ENCODE measurements at places on chromosomes 13 and 19.
A peak's percentile ranks its signal among the peaks of the same experiment; 100 is the strongest.

DNA sequence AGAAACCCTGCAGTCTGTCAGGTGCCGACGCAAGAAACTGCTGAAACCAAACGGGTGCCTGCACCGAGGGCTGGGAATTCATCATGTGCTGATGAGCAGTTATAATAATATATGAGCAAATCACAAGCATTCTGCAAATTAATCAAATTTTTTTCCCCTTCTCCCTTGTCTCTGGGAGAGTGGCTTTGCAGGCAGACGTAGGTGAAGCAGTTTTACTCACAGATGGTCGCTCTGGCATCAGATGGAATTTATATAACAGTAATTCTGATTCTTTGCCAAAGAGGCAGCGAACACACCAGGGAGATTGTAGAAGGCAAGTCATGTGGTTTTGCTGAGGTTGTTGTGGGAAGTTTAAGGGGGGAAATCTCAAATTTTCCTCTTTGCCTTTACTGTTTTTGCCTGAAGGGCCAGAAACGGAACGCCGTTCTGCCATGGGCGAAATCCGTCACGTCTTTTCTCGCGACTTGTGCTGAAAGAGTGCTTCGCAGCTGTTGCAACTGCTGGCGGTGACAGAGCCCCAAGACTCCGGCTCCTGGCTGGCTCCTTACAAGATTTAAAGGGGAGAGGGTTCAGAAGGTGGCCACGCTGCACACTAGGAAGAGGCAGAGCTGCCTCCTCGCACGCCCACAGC is 320.1 kb downstream of the ZNF536 start:
- no peak for DNase-seq

- no peak for DNase-seq
These were observed 5.9 kb downstream of the STARD13 start for GRCh38 chr13:33279414-33280278.

- DNase-seq: no peak
These were observed 52.5 kb downstream of the SLITRK1 start for GRCh38 chr13:83829810-83830209.

GRCh38 chr13:103973740-103974139 is 907.5 kb upstream of the SLC10A2 start:
- DNase-seq: no peak

DNA sequence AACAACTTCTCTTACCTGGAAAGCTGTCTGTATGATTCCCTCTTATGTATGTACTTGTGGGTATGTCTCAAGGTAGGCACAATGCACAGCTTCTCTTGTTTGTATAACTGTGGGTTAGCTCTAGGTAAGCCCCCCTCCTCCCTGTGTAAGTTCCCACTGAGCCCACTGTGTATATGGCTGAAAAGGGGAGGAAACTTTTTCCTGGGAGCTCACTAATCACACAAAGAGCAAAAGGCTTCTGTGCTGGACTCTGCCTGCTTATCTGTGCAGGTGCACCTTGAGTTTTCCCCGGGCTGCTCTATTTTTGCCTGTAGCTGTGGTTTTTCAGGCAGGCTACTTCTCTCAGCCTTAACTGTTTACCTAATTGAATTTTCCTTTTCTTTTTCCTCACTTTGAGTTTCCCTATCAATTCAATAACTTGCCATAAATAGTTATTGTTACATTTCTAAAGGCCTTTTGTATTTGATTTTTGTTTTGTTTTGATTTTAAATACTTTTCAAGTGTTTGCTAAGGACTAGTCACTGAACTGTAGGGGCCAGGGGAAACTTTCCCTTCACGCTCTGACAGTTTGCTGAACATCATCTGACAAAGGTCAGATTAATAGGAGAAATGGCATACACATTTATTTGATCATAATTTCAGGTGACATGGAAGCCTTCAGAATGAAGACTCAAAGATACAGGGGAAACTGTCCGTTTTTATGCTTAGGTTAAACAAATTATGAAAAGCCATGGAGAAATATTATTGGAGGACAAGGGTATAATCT is 423.5 kb upstream of the ATXN8OS start:
- DNase-seq: no peak

- no peak for DNase-seq
These were observed 3.8 kb downstream of the ZNF792 start for GRCh38 chr19:34960103-34960805.

DNA sequence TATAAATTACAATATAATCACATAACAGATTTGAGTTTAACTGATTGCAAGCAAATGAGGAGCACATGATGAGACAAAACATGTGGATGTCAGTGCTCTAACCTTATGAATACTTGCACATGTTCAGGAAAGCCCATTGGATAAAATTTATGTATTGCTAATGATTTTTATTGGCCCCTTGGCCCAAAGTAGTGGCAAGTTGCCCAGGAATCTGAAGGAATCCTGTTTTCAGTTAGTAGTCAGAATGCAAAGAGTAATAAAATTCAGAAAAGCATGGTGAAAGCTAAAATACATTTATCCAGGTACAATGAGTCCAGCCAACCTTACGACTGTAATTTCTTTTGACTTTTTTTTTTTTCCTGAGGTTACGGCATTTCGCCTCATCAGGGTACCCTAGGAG is 1539.4 kb downstream of the EFNB2 start:
- no peak for DNase-seq

DNA sequence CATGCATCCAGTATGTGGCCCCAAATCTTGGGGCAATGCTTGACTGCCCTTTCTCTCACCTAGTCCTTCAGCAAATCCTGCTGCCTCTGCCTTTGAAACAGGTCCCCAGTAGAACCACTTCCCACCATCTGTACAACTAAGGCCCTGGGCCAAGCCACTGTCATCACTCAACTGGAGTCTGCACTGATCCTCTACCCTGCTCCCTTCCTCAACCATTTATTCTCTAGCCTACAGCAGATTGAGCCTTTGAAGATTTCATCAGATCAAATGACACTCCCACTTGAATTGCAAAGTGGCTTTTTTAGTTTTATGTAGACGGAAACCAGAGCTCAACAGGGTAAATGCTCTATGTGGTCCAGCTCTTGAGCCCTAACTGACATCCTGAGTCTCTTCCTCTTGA is 43.5 kb downstream of the ATP8A2 start:
- no peak for DNase-seq

- DNase-seq: no peak
These were observed 3.5 kb downstream of the LILRB5 start for GRCh38 chr19:54253331-54254194.

DNA sequence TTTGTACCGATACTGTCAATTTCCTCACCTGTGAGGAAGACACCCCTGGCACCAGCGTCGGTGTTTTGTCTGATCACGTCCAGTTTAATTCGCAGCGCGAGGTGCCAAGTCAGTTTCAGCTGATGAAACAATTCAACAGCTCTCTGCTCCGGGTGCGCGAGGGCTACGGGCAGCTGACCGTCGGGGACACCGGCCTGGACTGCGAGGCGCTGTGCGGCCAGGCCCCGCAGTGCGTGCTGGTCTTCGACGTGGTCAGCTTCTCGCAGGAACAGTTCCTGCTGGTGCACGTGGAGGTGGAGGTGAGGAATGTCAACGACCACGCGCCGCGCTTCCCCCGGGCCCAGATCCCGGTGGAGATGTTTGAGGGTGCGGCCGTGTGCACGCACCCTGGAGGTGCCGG is 171.5 kb downstream of the OLFM4 start:
- no peak for DNase-seq

GRCh38 chr19:41248895-41249294 is 15.3 kb upstream of the HNRNPUL1 start:
- no peak for DNase-seq

- no peak for DNase-seq
These were observed 434.1 kb downstream of the ZNF536 start for GRCh38 chr19:30806311-30806710.

- DNase-seq: no peak
These were observed 33.1 kb downstream of the CAPN12 start for GRCh38 chr19:38710928-38711725.

GRCh38 chr13:29923554-29924481 is 73.4 kb upstream of the UBL3 start:
- peak; percentile 40 for DNase-seq

DNA sequence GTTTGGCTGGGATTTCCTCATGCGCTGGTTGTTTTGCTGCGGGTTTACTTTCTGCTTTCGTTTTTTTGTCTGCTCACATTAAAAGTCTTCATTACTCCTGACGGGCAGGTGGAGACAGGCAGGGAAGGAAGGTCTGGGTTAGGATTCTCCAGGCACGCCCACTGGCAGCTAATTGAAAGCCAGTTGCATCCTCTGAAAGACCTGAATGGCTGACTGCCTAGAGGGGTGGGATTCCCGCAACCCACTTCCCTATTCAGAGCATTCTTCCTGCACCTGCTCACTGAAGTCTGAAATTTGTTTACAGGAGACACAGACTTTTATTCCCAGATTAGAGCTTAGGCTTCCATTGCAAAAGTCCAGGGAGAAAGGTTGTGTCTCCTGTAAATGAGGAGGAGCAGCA is 172.0 kb downstream of the UQCRFS1 start:
- DNase-seq: no peak

DNA sequence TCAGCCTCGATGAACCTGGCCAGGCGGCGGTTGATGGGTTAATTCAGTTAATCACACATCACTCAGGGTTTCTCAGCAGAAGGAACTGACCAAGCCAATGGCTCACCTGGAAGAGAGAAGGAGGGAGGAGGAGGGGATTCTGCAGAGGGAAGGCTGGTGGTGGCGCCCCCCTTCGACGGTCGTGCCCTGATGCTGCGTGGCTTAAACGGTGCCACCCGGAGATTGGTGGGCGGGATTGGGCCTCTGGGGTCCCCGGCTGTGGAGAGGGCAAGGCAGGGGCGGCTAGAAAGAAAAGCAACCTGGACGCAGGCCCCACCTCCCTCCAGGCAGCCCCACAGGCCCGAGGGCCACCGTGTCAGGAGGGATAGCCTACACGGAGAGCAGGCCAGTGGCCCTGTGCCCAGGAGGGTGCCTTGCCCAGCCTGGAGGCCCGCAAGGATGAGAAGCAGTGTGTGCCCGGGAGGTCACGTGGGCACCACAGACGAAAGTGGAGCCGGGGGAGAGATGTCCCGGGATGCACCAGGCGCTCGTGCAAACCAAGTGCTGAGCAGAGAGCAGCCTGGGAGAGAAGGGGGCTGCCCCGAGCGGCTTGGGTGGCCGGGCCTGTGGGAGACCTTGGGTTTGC is 16.0 kb downstream of the CSNK1G2 start:
- DNase-seq: no peak

GRCh38 chr19:33203529-33203928 is 9.4 kb downstream of the LRP3 start:
- DNase-seq: no peak

- no peak for DNase-seq
These were observed 1651.9 kb upstream of the MIR17HG start for GRCh38 chr13:89695343-89696257.

- no peak for DNase-seq
These were observed 51.3 kb downstream of the RAB20 start for GRCh38 chr13:110509971-110510786.

DNA sequence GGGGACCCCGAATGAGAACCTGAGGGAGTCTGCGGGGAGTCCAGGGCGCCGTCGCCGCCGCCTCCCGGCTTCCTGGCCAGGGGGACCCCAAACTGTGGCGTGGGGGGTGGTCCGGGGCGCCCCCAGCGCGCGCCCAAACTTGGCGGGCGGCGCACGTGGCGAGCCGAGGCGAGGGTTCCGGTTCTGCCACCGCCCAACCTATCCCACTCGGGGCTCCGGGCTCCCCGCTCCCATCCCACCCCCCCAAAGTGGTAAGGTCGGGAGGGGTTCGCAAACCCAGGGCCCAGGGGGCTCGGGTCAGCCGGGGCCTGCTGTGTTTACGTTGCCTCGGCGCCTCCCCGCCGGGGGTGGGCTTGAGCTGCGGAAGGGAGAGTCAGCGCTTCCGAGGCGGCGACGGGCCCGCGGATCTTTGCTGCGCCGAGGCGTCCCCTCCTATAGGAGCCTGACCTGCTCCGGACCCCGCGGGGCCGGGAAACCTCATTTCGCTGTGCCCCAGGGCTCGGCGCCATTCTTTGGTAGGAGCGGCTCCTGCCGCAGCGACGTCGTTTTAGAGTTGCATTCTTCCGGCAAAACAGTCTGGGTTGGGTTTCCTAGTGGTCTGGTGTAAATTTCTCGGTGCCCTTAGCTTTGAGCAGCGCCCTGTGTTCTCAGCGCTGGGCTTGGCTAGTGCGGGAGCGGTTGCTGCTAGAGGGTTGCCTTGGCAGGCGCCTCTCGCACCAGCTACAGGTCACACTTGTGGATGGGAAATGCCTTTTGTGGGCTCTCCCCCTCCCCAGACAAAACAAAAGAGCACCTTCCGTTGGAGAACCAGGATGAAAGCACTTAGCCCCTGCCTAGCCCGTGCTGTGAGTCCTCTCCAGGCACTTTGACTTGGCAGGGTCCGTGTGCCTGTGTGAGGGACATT is 1.2 kb downstream of the DAZAP1 start:
- DNase-seq: peak; percentile 55

DNA sequence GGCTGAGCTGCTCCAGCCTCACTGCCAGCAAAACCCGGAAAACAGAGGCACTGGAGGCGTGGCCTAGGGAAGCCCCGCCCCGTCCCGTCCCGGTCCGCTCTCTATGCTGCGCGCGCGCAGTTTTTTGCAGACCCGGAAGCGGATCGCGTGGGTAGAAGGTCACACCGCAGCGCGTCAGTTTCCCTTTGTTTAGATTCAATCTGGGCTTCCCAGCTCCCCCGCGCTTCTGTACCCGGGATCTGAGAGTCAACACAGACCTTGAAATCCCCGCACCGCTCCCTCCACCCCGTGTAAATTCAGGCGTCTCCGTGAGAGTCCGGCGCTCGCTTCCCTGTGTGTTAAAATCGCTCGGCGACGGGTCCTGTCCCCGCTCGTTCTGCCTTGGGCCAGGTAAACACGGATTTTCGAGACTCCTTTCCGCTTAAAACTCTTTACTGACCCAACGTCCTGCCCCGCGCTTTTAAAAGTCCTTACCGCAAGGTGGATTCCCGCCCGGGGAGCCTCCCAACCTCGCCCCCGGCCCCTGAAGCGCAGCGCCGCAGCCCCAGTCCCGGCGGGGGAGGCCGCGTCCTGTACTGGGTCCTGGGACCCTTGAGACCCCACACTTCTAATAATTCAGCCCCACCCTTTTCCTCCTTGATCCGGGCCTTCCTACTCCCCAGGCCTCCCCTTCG is at the start of gene ZNF610:
Gene ZNF610, plus strand, starts transcription at position 127 of the 674 bp plus-strand sequence. CDS start 12,930 bp downstream, outside the sequence.
- peak; percentile 83 for DNase-seq

DNA sequence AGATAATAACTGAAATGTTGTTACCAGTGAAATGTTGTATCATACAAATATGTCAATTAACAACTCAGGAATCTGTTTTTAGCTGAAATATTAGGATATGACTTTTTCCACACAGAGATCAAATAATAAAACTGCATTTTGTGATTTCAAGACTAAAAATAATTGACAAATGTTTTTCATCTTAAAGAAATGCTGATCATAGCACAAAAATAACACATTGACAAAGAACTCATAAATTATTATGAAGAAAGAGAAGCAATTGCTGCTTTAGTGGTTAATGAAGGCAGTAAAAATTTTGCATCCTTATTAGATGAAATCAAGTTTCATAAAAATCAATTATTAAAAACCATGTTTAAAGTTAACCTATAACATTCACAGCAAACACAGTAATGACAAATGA is 1417.3 kb downstream of the OLFM4 start:
- DNase-seq: no peak

DNA sequence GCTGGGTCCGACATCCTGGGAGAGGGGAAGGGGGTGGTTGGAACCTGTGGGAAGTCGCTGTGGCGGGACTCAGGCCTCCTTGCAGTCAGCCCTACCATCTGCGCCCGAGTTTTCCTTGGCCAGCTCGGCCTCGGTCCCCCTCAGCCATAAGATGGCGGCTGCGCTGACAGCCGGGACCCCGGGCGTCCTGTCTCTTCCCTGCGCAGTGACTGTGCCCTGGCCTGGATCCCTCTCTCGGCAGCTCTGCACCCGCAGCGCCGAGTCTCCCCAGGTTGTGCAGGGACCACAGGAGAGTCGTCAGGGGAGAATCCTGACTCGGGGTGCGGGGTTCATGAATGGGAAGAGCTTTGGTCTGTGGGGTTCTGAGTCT is 345 bp downstream of the ZNF257 start:
- DNase-seq: no peak
